ENCODE measurements at places on chromosomes 4 and X.

GRCh38 chr4:185437809-185438208, 12.0 kb upstream of the UFSP2 start:
- peak; percentile 37 for DNase-seq

- DNase-seq = no peak
Observed at GRCh38 chr4:7524064-7524682, 89.4 kb upstream of the PSAPL1 start.

DNA sequence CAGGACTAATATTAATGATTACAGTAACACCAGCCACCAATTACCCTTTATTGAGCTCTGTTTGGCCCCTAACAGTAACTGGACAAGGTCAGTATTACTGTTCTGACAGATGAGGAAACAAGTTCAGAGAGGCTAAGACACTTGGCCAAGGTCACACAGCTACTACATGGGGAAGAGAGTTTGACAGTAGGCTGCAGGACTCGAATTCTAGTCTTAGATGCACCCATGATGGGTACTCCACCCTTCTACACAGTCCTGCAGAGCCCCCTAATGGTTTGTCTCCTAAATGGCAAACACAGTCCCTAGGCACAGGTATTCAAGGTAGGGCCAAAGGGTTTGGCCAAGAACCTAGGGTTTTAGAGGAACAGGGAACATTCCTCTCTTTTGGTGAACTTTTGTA, 93.9 kb downstream of the NSUN7 start:
- DNase-seq = peak; percentile 46

DNA sequence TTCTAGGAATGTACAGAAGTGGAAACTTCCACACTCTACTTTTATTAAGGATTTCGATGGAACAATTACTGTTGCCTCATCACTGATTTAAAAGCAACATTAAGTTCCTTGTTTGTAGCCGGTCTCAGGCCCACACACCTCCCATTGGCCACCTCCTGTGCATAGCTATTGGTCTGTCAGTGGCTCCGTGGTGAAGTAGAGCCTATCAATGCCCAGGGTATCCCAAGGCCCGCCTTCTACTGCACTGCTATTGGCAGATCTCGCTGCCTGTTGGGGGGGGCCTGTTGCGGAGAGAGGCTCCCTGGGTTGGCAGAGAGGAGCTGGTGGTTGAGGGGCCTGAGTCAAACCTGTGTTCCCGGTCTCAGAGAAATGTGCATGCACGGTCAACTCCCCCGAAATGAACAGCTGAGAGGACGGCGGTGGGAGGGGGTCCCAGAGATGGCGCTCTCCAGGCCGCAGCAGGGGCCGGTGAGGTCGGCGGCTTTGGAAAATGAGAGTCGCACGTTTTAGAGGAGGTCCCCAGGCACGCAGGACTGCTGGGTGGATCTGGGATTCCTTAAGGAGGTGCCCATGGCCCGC, 4.9 kb upstream of the ARAF start:
- peak; percentile 90 for DNase-seq

DNA sequence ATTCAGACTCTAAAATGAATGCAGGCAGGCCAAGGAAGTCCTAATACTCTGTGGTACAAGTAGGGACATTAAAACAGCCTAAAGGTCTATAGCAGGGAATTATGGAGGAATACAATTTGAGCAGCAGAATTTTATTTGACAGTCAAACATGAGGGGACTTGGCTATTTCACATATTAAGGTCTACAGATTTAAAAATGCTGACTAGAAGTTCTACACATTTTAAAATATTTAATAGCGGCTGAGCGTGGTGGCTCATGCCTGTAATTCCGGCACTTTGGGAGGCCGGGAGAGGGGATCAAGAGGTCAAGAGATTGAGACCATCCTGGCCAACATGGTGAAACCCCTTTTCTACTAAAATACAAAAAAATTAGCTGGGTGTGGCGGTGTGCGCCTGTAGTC, 10.8 kb downstream of the HAUS3 start:
- no peak for DNase-seq

DNA sequence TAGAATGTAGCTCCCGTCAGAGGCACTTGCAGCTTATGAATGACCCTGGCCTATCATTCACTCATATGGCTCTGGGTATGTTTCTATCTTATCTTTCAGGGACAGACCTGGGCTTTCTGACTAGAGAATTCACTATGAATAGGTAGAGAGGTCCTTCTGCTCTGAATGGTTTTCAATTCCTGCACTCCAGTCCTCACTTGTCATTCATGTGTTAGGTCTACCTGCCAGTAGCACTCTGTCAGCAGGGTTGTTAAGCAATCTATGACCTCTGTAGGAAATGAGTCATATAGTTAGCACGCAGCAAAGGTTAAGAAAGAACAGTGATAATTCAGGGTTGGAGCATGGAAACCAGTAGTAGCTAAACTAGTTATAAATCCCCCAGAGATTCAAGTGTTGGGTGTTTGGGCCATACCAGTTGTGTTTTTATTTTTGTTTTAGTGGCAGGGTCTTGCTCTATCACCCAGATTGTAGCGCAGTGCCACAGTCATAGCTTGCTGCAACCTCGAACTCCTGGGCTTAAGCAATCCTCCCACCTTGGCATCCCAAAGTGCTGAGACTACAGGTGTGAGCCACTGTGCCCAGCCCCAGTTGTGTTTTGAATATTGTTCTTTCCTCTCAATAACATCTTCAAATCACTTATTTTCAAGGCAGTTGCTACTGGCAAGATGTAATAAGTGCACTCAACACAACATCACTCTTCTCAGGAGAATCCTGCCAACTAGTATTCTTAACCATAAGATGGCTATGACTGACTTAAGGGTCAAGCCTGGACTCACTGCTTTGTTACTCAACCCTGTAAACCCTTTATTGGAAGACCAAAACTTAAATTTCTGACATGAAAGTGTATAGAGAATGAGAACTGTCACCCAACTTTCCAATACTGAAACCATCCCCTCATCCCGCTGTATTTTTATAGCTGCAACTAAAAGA, 25.1 kb downstream of the ARL13A start:
- peak; percentile 75 for DNase-seq
